GM23338 (cell line): ENCODE measurements at places on chromosomes 1 and 21. TPM values are rescaled to one million over a fixed set of nuclear protein-coding genes. Genes with fewer than 3 reads are reported as not detected.

ZMYM1 gene
- polyA plus RNA-seq: 25.8 and 37.4 TPM in 2 replicates

TIE1 gene
- 0.37 TPM in 2 replicates for polyA plus RNA-seq

ARHGAP30 gene
- 0.45 and 1.0 TPM in 2 replicates for polyA plus RNA-seq

RPL5 gene
- polyA plus RNA-seq: 3,547 and 4,172 TPM in 2 replicates

FLG gene
- polyA plus RNA-seq: not detected in 2 replicates

C8A gene
- polyA plus RNA-seq: not detected in 2 replicates

TLCD4 gene
- 2.8 and 4.2 TPM in 2 replicates for polyA plus RNA-seq

RNU1-2 gene
- not detected in 2 replicates for polyA plus RNA-seq

GBP5 gene
- not detected in 2 replicates for polyA plus RNA-seq

B3GALT6 gene
- 5.5 and 9.3 TPM in 2 replicates for polyA plus RNA-seq

ANKRD35 gene
- polyA plus RNA-seq: 4.9 and 5.6 TPM in 2 replicates

SLAMF7 gene
- 0.11 and 0.14 TPM in 2 replicates for polyA plus RNA-seq

PRAMEF8 gene
- polyA plus RNA-seq: not detected in 2 replicates
